ENCODE measurements at places on chromosomes 3 and 15. TPM values are rescaled to one million over a fixed set of nuclear protein-coding genes. Genes with fewer than 3 reads are reported as not detected.

WWTR1 gene
- total RNA-seq: 116 TPM

SPTSSB gene
- total RNA-seq: 0.23 TPM

ZNF662 gene
- 0.40 TPM for total RNA-seq

AP3B2 gene
- total RNA-seq: not detected

GRCh38 chr15:48058371-48058770 is 62.4 kb upstream of the SLC24A5 start:
- no peak for DNase-seq

- peak; percentile 100 for DNase-seq
Measured at GRCh38 chr15:75043509-75044257, 20.3 kb downstream of the PPCDC start.

- DNase-seq: no peak
Measured at GRCh38 chr3:87674397-87675161, 384.2 kb downstream of the CGGBP1 start.

DNA sequence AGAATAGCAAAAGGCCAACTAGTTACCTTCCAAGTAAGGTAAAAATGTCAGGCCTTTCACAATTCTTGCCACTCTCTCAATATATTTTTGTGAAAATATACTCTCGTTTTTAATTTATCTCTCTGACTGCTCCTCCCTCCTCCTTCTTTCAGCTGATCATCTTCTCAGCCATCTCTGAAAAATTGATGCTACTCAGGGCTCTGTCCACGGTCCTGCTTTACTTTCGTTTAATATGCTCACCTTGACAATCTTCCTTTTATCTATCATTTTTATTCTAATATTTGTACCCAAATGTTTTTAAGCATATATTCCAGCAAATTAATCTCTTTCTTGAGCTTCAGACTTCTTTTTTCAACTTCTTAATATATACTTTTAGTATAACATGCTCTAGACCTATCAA is 1362.1 kb downstream of the ROBO1 start:
- no peak for DNase-seq

DNA sequence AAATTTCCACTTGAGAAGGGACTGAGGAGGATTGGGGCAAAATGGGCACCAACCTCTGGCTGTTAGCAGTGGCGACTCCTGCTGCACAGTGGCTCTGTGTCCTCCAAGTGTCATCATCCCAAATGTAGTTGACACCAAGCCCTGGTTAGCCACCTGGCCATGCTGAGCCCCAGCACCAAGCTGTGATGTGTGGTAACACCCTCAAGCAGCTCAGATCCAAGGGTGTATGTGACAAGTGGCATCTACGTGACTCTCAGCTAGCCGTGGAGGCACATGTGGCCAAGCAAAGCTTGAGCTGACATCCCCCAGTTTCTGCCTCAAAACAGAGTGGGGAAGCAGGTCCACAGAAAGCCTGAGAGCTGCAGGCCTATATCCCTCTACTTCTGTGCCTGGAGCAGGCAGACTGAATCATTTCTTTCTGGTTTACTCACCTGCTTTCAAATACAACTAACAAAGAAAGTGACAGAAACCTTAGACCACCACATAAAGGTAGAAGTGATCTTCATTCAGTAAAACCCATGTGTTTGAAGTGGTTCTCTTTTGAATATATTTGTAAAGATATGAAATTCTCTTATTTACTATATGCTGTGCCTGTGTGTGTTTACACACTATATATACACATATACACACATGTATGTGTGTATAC is 40.0 kb downstream of the FOXP1 start:
- no peak for DNase-seq

DNA sequence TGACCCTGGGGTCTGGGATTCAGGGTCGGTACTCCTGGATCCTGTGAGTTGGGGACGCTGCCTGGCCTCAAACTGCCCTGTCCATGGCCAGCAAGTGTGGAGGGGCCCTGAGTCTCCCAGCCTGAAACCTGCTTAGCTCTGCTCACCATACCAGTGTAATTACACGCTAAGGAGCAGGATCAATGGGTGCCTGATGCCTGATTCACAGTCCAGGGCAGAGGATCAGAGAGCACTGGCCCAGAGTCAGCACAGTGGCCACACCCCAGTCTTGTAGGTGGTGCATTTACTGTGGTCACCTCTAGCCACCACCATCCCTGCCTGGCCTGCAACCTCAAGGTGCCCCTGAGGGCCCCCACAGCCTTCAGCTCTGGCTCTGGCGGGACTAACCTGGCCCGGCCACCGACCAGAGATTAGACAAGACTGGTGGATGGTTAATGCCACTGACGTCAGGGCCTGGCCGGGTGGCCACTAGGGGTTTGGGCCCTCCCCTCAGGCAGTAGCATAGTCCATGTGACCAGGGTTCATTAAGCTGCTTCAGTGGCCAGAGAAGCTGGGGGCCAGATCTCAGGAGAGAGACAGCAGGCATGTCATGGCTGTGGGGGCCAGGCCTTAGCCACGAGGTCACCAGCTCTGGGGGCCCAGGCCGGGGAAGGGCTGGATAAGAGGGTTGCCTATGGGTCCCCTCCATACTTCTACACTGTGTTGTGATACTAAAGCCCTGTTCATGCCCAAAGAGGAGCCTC is 3.3 kb upstream of the SLC38A3 start:
- DNase-seq: no peak

DNA sequence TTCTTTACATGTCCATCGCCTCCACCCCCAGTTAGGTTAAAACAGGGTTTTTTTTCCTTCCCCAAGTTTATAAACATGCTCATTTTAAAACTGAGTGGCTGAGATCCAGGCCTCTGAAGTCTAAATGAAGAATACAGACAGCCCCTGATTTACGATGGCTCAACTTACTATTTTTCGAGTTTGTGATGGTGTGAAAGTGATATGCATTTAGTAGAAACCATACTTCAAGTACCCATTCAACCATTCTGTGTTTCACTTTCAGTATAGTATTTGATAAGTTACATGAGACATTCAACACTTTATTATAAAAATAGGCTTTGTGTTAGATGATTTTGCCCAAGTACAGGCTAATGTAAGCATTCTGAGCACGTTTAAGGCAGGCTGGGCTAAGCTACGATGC is 30.5 kb upstream of the GNB5 start:
- no peak for DNase-seq

- no peak for DNase-seq
Measured at GRCh38 chr3:64705946-64706345, 18.1 kb upstream of the ADAMTS9 start.

DNA sequence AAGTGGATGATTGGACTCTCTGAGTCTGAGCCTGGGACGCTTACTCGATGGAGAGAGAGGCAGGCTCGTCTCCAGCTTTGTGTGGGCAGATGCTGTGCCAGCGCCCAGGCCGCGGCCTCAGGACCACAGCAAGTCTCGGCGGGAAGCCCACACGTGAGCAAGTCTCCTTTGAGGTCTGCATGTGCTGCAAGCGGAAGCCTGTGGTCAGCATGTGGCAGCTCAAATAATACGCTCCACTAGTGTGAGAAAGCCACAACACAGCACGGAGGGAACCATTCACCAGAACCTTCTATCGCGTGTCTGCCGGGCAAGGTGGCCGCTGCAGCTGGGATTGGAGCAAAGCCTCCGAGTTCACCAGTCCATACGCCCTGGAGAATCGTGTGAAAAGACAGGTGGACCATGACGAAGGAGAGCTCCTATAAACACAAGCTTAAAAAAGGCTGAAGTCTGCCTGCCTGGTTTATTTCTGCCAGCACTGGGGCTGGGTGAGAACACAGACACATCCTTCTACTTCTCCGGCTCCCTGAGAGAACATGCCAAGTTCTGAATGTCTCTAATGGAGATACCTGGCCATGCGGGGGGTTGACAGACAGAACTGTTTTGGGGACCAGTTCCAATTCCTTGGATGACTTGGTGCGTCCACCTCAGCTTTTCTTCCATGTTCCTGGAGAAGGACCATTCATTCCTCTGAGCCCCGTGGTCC is 82.0 kb upstream of the LRIG1 start:
- peak; percentile 72 for DNase-seq

GRCh38 chr3:133271539-133271938 is 128.3 kb upstream of the BFSP2 start:
- DNase-seq: peak; percentile 56

All from HT1080 (cell line).